Uterine smooth muscle cell (primary cell): ENCODE measurements at places on chromosomes 2 and 18. TPM values are rescaled to one million over a fixed set of nuclear protein-coding genes. Genes with fewer than 3 reads are reported as not detected.

Gene CABLES1
- total RNA-seq, result 1.4 and 2.7 TPM in 2 replicates

Gene MALT1
- 27.7 and 33.2 TPM in 2 replicates for total RNA-seq

Gene ATP6V1B1
- total RNA-seq, result 0.55 and 0.62 TPM in 2 replicates

Gene FN1
- 2,380 and 5,716 TPM in 2 replicates for total RNA-seq

Gene CNNM3
- 5.8 and 8.1 TPM in 2 replicates for total RNA-seq

Gene DSG1
- not detected in 2 replicates for total RNA-seq

Gene ALMS1
- 16.6 and 18.1 TPM in 2 replicates for total RNA-seq

Gene CNTNAP5
- total RNA-seq, result not detected in 2 replicates

Gene RBFA
- total RNA-seq, result 31.2 and 31.5 TPM in 2 replicates

Gene ACADL
- 0.11 and 0.50 TPM in 2 replicates for total RNA-seq

Gene RNF125
- 0.50 and 0.89 TPM in 2 replicates for total RNA-seq

Gene HOXD11
- total RNA-seq, result 3.0 and 3.9 TPM in 2 replicates

Gene NYAP2
- not detected in 2 replicates for total RNA-seq

Gene CCL20
- not detected in 2 replicates for total RNA-seq

Gene ABHD3
- 12.1 and 14.0 TPM in 2 replicates for total RNA-seq

Gene NTSR2
- not detected in 2 replicates for total RNA-seq

Gene LRP1B
- 0.11 and 0.50 TPM in 2 replicates for total RNA-seq

Gene TOGARAM2
- total RNA-seq, result under 0.01 and 0.11 TPM in 2 replicates

Gene HOXD9
- total RNA-seq, result 0.66 and 0.75 TPM in 2 replicates

Gene OSR1
- total RNA-seq, result 3.9 and 5.3 TPM in 2 replicates

Gene EFR3B
- total RNA-seq, result 0.55 and 0.87 TPM in 2 replicates

Gene FOSL2
- total RNA-seq, result 33.3 and 53.9 TPM in 2 replicates

Gene GRHL1
- total RNA-seq, result under 0.01 and 0.37 TPM in 2 replicates

Gene HOXD4
- 0.12 and 0.22 TPM in 2 replicates for total RNA-seq

Gene CNRIP1
- total RNA-seq, result 27.4 and 31.3 TPM in 2 replicates

Gene TACR1
- total RNA-seq, result 0.12 and 0.22 TPM in 2 replicates

Gene COMMD1
- total RNA-seq, result 42.8 and 44.5 TPM in 2 replicates

Gene STARD6
- total RNA-seq, result not detected in 2 replicates

Gene UGT1A6
- not detected in 2 replicates for total RNA-seq

Gene IL36RN
- under 0.01 TPM in 1 of 2 replicates, not detected in the other for total RNA-seq

Gene MRPS9
- total RNA-seq, result 28.5 and 38.6 TPM in 2 replicates

Gene CCDC93
- 30.9 and 39.7 TPM in 2 replicates for total RNA-seq

Gene TCF7L1
- 2.3 and 3.2 TPM in 2 replicates for total RNA-seq

Gene POTEC
- total RNA-seq, result not detected in 2 replicates

Gene ASB18
- not detected in 2 replicates for total RNA-seq

Gene INHA
- total RNA-seq, result 0.11 and 0.50 TPM in 2 replicates

Gene RAD51AP2
- 0.11 TPM in 1 of 2 replicates, not detected in the other for total RNA-seq

Gene SPRED2
- 9.3 and 10.4 TPM in 2 replicates for total RNA-seq

Gene SP140L
- total RNA-seq, result 7.1 and 12.2 TPM in 2 replicates

Gene GCG
- not detected in 2 replicates for total RNA-seq

Gene KLHL41
- 0.33 and 0.50 TPM in 2 replicates for total RNA-seq

Gene CHST10
- 11.0 and 14.2 TPM in 2 replicates for total RNA-seq

Gene FBLN7
- 1.1 and 2.4 TPM in 2 replicates for total RNA-seq

Gene TBC1D8
- total RNA-seq, result 8.4 and 10.3 TPM in 2 replicates

Gene FIGN
- total RNA-seq, result 1.4 and 1.7 TPM in 2 replicates

Gene LOXHD1
- not detected in 2 replicates for total RNA-seq

Gene AQP12A
- total RNA-seq, result not detected in 2 replicates

Gene FAM124B
- 0.12 and 0.22 TPM in 2 replicates for total RNA-seq

Gene UXS1
- total RNA-seq, result 35.4 and 43.5 TPM in 2 replicates

Gene AMER3
- not detected in 2 replicates for total RNA-seq

Gene LCT
- total RNA-seq, result under 0.01 TPM in 2 replicates

Gene REG1A
- not detected in 2 replicates for total RNA-seq

Gene ACMSD
- not detected in 2 replicates for total RNA-seq

Gene GAREM1
- 1.00 and 2.4 TPM in 2 replicates for total RNA-seq

Gene PSMA8
- total RNA-seq, result not detected in 2 replicates

Gene CETN1
- total RNA-seq, result not detected in 2 replicates
